Gastrocnemius medialis (tissue), 4 donors: ENCODE measurements at places on chromosomes 1 and 21.

GRCh38 chr1:103283371-103283770, 175.0 kb upstream of the COL11A1 start:
- no peaks in the 10 kb centered on the region for H3K36me3 ChIP-seq
- no peaks in the 10 kb centered on the region for H3K4me1 ChIP-seq
- no peak for DNase-seq
- H3K27ac ChIP-seq, result no peak overlapping the region

DNA sequence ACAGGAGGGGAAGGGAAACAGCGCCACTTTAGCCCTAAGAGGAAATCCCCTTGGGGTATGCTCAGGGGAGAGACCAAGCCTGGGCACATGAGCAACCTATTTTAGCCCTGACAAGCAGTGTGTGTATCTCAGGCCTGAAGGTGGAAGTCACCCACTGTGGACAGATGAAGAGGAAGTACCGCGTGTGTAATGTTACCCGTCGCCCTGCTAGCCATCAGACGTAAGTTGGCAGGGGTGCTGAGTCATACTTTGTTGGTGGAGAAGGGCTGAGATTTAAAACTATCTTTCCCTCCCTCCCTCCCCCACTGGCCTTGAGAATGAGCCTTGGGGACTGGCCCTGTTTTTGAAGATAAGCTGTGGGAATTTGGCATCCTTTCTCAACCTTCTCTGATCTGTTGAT, 11.2 kb downstream of the AGO1 start:
- no peak overlapping the region for H3K27ac ChIP-seq
- no peaks in the 10 kb centered on the region for H3K36me3 ChIP-seq
- peak; percentile 31 for DNase-seq
- no peaks in the 10 kb centered on the region for H3K27me3 ChIP-seq
- H3K4me3 ChIP-seq, result no peak overlapping the region

DNA sequence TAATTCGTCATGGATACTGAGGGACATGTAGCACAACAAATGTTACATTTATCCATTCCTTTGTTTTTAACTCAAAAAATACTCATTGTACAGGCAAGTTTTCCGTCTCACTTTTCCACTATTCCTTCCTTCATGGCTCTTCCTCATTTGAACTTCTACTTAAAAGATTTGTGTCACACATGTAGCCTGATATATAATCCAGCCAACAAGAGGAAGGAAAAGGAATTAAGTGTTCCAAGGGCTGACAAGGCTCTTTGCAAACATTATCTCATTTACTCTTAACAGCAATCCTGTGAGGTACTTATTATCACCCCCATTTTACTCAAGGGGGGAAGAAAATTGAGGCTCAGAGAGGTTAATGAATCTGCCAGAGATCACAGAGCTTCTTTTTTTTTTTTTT, 22.9 kb downstream of the CD244 start:
- no peak overlapping the region for H3K4me3 ChIP-seq
- peaks cover 4% of the 10 kb centered on the region for H3K4me1 ChIP-seq
- no peaks in the 10 kb centered on the region for H3K36me3 ChIP-seq
- no peak overlapping the region for H3K27ac ChIP-seq
- no peak for DNase-seq

DNA sequence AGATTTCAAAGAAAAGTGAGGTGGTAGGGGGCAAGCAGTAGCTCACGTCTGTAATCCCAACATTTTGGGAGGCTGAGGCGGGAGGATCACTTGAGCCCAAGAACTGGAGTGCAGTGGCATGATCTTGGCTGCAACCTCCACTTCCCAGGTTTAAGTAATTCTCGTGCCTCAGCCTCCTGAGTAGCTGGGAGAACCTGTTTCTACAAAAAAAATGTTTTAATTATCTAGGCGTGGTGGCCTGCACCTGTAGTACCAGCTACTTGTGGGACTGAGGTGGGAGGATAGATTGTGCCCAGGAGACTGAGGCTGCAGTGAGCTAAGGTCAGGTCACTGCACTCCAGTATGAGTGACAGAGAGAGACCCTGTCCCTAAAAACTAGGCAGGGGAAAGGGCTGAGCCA, 2.6 kb upstream of the TSPAN1 start:
- H3K27ac ChIP-seq, result peak overlapping the region; percentile 85
- no peaks in the 10 kb centered on the region for H3K27me3 ChIP-seq
- no peak for DNase-seq
- no peaks in the 10 kb centered on the region for H3K36me3 ChIP-seq
- H3K4me3 ChIP-seq, result no peak overlapping the region

- H3K4me1 ChIP-seq, result no peaks in the 10 kb centered on the region
- no peak overlapping the region for H3K27ac ChIP-seq
- no peaks in the 10 kb centered on the region for H3K27me3 ChIP-seq
- no peaks in the 10 kb centered on the region for H3K36me3 ChIP-seq
- no peak overlapping the region for H3K4me3 ChIP-seq
Measured at GRCh38 chr1:191592039-191592438, 566.2 kb upstream of the RGS18 start.

DNA sequence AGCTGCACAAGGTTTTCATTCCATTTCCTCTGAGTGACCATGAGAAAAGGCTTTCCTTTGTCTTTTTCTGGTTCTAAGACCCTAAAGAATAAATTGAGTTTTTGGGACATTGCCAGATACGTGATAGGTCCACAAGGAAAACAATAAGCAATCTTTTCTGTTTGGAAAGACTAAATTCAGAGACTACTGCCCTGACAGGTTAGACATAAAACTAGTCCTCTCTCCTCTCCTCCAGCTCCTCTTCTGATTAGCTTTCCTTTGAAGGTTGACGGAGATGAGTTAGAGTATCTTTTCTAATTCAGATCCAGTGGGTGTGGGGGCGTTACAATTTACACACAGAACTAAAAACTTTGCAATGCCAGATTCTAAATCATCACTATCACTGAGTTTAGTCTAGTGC, 57.8 kb upstream of the C1orf53 start:
- no peaks in the 10 kb centered on the region for H3K36me3 ChIP-seq
- H3K27me3 ChIP-seq, result no peaks in the 10 kb centered on the region
- no peaks in the 10 kb centered on the region for H3K4me1 ChIP-seq

- H3K27me3 ChIP-seq, result no peaks in the 10 kb centered on the region
- no peak for DNase-seq
- no peak overlapping the region for H3K4me3 ChIP-seq
- H3K4me1 ChIP-seq, result no peaks in the 10 kb centered on the region
Measured at GRCh38 chr1:54807756-54808155, 6.6 kb upstream of the TTC22 start.

GRCh38 chr1:15885269-15885668, 37.8 kb downstream of the SPEN start:
- no peak overlapping the region for H3K4me3 ChIP-seq
- H3K36me3 ChIP-seq, result no peaks in the 10 kb centered on the region
- no peak for DNase-seq
- peak overlapping the region; percentile 90 for H3K27ac ChIP-seq
- H3K4me1 ChIP-seq, result peaks cover 52% of the 10 kb centered on the region

GRCh38 chr1:240691909-240692705, 80.2 kb upstream of the GREM2 start:
- peak; percentile 44 for DNase-seq
- no peaks in the 10 kb centered on the region for H3K36me3 ChIP-seq
- no peak overlapping the region for H3K4me3 ChIP-seq
- H3K4me1 ChIP-seq, result no peaks in the 10 kb centered on the region
- no peak overlapping the region for H3K27ac ChIP-seq

GRCh38 chr1:16348414-16349182, 3.7 kb downstream of the FBXO42 start:
- peak overlapping the region; percentile 61 for H3K27ac ChIP-seq
- no peaks in the 10 kb centered on the region for H3K27me3 ChIP-seq
- no peak overlapping the region for H3K4me3 ChIP-seq
- no peaks in the 10 kb centered on the region for H3K36me3 ChIP-seq

DNA sequence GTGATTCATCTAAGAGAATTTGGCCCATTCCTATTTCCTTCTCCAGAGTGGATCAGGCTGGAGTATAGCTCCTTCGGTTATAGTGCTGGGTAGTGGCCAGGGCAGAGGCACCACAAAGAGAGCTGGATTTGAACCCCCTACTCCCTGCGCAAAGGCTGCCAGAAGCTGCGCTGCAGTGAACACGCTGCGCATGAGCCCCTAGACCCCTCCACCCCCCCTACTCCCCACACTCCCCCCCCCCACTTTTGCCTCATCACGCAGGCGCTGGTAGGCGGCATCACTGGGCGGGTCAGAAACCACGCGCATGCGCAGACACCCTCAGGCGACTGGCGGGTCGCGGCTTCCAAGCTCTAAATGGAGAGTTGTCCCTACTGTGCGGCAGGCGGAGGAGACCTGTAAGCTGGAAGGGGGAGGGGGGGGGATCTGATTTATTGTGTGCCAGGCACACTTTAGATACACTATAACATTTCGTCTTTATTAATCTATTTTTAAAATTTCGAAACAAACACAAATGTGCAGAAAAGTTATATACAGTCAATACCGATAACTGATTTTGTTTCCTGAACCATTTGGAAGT, 38.7 kb upstream of the HMGN1 start:
- H3K27me3 ChIP-seq, result no peaks in the 10 kb centered on the region
- H3K27ac ChIP-seq, result peak overlapping the region; percentile 86
- H3K4me3 ChIP-seq, result peak overlapping the region; percentile 50
- peak; percentile 78 for DNase-seq
- peaks cover 11% of the 10 kb centered on the region for H3K36me3 ChIP-seq
- peaks cover 26% of the 10 kb centered on the region for H3K4me1 ChIP-seq

GRCh38 chr1:198598796-198599321, 40.0 kb upstream of the PTPRC start:
- no peak overlapping the region for H3K27ac ChIP-seq
- no peaks in the 10 kb centered on the region for H3K4me1 ChIP-seq
- no peaks in the 10 kb centered on the region for H3K36me3 ChIP-seq
- H3K4me3 ChIP-seq, result no peak overlapping the region

DNA sequence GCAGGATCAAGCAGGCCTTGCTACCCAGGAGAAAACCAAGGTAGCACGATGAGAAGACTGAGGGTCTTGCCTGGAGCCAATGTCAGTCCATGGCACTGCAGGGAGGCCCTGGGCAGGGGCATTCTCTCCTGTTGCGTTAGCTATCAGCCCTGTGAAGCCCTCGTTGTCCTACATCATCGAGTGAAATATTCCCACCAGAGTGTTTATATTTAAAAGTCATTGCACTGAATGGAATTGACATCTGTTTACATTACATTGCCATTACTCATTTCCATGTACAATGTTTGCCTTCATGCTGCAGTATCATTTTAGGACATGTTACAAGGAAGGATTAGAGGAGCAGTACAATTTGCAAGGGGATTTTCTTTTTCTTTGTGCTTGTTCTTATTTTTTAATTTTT, 243.9 kb downstream of the KAZN start:
- no peaks in the 10 kb centered on the region for H3K36me3 ChIP-seq
- no peak overlapping the region for H3K4me3 ChIP-seq
- no peaks in the 10 kb centered on the region for H3K4me1 ChIP-seq
- no peaks in the 10 kb centered on the region for H3K27me3 ChIP-seq

DNA sequence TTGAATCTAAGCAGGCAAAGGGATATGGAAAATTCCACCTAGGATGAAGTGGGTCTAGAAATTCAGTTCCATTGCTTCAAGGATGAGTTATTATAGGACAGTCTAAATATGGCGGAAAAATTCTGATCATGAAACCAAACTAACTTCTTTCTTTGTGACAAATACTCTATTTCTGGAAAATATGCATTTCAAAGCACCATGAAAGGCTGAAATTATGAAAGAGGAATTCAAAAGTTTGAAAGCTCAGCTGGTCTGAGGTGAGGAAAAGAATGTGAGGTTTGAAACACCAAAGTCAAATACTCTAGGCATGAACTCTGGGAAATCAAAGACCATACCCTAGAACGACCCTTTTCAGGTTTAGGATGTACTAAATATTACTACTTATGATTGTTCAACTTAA, 36.4 kb upstream of the COL11A1 start:
- no peaks in the 10 kb centered on the region for H3K36me3 ChIP-seq
- no peaks in the 10 kb centered on the region for H3K4me1 ChIP-seq
- H3K27ac ChIP-seq, result no peak overlapping the region
- no peaks in the 10 kb centered on the region for H3K27me3 ChIP-seq

DNA sequence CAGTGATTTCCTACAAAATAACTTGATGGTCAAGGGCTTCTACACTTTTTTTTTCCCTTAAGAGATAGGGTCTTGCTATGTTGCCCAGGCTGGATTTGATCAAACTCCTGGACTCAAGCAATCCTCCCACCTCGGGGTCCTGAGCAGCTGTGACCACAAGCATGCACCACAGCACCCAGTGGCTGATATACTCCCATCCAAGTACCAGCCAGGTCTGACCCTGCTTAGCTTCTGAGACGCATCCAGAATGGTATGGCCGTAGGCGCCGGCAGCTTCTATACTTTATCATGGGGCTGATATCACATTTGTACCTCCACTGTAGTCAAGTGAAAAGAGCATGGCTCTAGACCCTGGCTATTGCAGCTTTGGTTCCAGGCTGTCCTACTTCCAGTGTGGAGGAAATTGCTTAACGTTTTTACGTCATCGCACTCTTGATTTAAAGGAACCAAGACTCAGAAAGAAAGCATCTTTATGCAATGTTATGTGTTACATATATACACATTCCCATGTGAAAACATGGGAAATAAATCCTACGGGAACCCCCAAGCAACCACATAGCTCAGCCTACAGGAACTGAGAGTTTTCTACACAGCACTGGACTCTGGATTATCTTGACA, 39.5 kb downstream of the PDPN start:
- peaks cover 8% of the 10 kb centered on the region for H3K4me1 ChIP-seq
- no peak for DNase-seq
- no peaks in the 10 kb centered on the region for H3K27me3 ChIP-seq

DNA sequence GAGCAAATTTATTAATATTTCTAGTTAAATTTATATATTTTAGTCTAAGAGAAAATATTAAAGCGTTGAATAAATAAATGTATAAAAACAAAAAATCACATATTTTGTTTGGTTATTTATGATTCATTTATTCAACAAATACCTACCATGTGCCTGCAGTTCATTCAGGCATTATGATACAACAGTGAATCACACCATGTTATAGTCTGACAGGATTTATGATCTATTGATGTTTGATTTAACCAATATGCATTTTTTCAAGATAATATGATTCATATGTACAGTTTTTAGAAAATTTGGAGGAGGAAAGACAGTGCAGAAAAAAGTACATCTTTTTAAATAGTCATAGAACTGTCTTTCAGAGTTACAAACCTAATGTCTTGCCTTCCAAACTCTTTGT, 7.4 kb upstream of the TRIM58 start:
- DNase-seq, result no peak
- H3K4me3 ChIP-seq, result no peak overlapping the region
- no peak overlapping the region for H3K27ac ChIP-seq
- no peaks in the 10 kb centered on the region for H3K36me3 ChIP-seq

DNA sequence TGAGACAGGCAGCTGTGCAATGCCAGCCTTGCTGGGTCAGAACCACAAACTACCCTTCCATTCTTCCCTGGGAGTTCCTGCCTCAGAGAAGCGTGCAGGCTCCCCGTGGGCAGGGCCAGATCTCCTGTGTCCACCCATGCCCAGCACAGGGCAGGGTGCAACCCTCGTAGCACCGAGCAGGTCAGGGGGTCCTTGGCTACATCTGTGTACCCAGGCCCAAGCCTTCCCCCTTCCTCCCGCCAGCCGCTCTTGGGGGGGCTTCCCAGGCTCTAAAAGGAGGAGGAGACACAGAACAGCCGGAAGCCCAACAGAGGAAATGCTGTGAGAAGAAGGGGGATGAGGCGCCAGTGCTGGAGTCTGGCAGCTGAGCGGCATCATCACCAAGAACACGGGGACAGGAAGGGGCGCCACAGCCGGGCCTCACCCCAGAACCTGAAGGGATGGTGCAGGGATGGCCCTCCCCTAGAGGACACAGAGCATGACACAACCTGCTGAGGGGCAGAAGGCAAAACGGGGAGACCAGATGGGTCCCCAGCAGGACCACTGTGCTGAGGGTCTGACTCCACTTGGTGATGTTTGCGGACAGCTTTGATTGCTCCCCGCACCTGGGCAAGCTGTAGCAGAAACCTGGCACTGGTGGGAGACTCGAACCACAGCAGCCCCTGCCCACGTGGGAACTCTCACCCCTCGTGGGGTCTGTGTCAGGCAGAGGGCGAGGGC, 233.2 kb downstream of the NPHP4 start:
- no peak overlapping the region for H3K27ac ChIP-seq
- DNase-seq, result no peak
- H3K27me3 ChIP-seq, result no peaks in the 10 kb centered on the region
- no peak overlapping the region for H3K4me3 ChIP-seq
